ENCODE measurements at places on chromosomes 5 and 9.

DNA sequence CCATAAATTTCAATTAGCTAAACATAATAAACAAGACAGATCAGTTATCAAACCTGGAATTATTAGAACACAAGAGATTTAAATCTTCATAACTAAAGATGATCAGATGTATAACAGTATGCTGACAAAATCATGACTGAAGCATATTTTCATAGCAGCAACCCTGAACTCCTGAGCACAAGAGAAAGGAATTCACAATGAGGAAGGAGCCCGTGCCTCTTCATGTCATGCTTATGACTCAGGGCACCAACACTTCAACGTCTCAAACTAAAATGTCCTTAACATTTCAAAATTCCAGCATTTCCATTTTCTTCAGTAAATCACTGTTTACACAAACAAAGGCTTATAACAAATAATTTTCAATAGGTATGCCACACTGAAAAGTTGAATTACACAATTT, 6.7 kb downstream of the AP3B1 start:
- peak; percentile 80 for DNase-seq

DNA sequence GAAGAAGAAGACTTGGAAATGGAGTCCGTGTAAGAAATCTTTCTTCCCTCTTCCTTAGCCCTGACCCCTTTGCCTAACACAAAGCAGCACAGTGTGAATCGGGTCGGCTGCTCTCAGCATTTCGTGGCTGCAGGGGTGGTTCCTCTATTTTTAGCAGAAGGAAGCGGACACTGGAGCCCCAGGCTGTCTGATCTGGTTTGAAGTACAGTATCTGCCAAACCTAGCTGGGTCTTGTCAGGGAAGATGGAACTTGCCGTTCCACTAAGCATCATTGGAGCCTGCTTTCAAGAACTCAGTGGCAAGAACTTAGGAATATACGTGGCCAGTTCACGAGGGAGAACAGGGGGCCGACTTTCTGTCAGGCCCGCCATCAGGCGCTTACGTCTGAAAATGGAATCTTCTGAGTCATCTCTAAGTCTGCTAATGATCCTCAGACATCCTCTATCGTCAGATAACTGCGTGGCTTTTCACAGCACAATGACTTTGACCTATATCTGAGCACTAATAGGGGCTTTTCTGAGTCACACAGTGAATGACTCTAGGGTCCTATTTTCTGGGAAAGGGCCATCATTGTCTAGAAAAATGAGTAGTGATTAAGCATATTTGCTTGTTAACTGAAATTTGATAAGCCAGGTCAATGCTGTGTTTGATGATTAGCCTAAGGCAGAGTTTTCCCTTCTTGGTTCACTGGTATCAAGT, 43.3 kb upstream of the NCS1 start:
- peak; percentile 93 for DNase-seq

DNA sequence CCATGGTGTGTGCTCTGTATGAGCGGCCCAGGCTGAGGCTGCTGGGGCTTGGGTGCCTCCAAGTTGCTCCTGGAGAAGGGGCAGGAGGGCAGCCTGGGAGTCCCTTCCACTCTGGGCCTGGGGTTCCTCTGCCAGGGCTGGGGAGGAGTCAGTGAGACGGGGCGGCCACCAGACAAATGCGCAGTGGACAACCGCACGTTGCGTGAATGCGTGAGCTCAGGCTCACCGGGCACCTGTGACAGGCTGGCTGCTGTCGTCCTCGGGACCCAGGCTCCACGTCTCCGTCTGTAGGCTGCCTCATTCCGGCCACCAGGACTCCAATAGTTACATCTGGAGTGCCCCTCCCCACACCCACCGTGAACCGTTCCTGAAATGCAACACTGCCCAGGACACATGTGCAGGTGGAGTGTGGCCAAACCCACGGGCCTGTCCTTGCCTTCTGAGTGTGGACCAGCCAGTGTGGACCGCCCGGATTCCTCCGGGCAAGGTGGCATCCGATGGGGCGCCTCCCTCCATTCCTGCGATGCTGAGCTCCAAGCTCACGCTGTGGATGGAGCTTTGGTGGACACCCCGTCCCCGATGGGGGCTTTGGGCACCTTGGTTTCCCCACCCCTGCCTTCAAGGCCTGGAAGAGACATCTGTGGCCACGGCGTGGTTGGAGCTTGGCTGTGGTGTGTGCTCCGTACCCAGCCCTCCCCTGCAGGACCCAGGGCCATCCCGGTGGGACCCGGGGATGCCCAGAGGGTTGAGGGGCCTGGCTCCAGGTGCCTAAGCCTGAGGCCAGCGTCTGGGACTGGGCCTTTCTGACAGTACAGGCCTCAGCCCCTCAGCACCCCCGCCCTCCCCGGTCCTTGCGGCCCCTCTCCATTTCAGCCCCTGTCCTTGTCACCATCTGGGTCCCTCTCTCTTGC, 34.0 kb upstream of the RXRA start:
- no peak for DNase-seq

DNA sequence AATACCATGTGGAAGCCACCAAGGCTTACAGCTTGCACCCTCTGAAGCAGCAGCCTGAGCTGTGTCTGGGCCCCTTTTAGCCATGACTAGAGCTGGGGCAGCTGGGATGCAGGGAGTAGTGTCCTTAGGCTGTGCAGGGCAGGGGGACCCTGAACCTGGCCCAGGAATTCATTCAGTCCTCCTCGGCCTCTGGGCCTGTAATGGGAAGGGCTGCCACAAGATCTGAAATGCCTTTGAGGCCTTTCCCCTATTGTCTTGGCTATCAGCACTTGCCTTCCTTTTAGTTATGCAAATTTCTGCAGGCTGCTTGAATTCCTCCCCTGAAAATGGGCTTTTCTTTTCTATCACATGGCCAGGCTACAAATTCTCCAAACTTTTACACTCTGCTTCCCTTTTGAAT, 9.0 kb downstream of the GPR150 start:
- no peak for DNase-seq

DNA sequence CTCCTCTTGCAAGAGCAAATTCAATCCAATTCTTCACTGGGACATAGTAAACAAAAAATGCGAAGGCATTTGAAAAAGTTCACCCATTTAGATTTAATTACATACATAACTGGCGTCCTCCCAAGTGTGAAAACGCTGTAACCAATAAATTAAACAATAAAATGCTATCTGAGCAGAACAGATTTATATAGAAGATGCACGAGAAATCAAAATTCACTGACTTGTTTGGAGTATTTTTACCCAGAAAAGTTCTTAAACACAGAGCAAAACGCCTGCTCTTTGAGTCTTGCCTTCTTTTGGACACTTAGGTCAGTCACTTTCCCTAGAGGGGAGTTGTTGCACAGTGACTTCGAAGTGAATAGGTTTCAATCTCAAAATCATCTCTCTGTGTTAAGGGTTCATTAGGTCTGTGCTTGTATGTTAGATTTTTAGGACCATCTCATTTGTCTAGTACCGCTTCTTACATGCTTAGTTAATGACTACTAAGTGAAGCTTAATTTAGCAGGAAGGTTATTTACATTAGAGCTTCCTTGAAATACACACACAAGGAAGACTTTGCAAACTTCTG, 1.9 kb downstream of the ALDH1A1 start:
- DNase-seq, result no peak

DNA sequence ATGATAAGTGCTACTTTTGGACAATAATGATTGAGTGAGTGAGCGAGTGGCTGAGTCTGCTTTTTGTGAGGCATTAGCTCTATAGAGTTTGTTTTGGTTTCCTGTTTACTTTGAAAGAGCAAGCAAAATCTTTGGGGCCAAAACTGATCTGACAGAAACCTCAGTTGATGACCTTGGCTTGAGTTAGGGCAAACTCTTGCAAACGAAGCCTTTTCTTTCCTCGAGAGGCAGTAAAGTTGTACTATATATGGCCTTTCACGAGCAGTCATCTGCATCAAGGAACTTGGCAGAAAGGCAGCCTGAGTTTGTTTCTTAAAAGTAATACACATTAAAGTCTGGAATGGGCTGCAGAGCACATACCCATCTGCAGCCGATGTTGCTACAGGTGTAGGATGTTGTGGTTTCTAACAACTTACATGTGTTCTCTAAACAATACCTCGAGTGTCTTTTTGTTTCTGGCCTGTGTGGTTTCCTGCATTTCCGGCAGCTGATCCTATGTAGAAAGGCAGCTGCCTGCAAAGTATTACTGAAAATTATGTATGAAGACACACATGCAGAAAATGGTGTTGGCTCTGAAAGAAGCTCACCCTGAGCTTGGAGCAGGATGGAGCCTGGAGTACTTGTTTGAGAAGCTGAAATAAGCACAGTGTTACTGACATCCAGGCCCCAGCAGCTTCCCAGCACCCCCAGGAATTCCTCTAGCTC, 60.8 kb downstream of the FOXD1 start:
- DNase-seq, result no peak

GRCh38 chr5:166285361-166285760, 2006.1 kb upstream of the WWC1 start:
- DNase-seq, result no peak

- DNase-seq, result peak; percentile 77
Measured at GRCh38 chr5:102722931-102723330, 32.2 kb upstream of the PAM start.

DNA sequence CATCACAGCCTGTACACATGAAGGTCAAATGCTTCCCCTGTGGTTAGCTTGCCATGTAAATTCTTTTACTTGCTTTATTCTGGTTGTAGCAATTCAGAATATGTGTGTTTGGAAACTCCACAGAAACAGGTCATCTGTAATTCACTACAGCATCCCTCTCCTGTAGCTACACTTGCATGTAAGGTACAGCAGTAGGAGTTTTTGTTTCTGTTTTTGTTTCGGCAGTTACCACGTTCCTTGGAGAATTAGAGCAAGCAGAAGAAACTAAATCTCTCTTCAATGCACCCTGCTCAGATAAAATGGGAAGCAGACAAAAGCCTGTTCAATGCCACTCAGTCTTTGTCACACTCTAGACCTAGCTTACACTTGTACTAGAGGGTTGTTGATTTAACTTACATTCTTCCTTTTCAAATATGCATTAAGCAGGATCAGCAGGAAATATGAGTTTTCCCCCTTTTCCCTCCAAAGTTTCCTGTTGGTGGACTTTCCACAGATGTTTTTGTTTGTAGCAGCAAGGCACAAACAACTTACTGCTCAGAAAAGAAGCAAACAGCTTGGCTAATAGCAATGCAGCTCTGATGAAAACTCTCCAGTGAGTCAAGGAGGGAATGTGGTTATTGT, 80.9 kb downstream of the YIPF5 start:
- DNase-seq, result no peak

Measured in fibroblast of skin of right quadriceps (primary cell).